Effector memory CD4-positive, alpha-beta T cell (primary cell): ENCODE measurements at places on chromosomes 12 and 14.
A peak's percentile ranks its signal among the peaks of the same experiment; 100 is the strongest.

DNA sequence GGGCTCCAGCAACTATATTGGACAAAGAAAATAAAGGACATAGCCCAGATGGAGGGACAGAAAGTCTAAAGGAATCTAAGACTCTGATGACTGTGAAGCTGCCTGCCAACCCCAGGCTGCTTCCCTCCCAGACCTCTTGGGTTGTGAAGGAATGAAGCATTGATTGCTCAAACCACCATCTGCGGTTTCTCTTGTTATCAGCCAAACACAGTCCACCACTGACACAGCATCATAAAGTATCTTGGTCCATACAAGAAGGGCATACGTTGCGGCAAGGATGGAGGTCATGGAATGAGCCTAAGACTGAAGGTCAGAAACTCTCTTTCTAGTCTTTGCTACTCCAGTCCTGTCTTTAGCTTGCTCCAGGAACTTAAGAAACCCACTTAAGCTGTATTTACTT is 58.5 kb upstream of the PLXNC1 start:
- H3K4me3 ChIP-seq = no peak overlapping the region
- DNase-seq = no peak
- no peaks in the 10 kb centered on the region for H3K36me3 ChIP-seq
- H3K4me1 ChIP-seq = no peaks in the 10 kb centered on the region
- H3K27me3 ChIP-seq = no peaks in the 10 kb centered on the region

DNA sequence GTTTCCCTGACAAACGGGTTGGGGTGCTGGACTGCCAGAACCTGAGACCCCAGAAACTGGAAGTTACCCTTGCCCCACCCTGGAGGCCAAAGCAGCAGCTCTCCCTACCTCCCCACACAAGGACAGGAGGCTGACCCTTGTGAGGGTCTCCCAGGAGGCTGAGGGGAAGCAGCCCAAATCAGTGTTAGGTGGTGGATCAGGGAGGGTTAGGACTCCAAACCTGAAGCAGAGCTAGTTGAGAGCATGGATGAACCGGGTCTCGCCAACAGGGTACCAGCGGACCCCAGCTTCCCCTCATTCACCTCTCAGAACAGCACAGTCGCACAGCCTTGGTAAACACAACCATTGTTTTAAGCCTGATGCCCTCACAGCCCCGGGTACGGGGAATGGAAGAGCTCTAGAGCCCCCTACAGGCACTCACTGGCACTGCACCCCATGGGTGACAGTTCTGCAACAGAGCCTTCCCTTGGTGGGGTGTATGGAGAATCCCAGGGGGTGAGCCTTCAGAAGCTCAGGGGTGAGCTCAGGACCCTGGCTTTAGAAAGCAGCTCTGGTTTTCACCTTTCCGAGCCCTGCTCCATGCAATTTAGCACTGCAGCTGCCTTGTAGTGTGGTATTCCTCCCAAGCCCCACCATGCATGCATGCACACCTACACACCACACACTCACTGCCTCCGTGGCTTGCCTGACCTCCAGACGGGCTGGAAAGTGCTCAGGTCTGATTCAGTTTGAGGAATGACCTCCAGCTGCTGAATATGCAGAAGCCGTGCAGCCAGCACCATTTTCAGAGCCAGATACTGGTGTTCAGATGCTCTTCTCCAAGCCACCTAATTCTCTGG is 11.2 kb downstream of the ESRRB start:
- no peaks in the 10 kb centered on the region for H3K4me1 ChIP-seq
- no peaks in the 10 kb centered on the region for H3K36me3 ChIP-seq
- peaks cover 10% of the 10 kb centered on the region for H3K27me3 ChIP-seq
- H3K4me3 ChIP-seq = no peak overlapping the region
- H3K27ac ChIP-seq = no peak overlapping the region

DNA sequence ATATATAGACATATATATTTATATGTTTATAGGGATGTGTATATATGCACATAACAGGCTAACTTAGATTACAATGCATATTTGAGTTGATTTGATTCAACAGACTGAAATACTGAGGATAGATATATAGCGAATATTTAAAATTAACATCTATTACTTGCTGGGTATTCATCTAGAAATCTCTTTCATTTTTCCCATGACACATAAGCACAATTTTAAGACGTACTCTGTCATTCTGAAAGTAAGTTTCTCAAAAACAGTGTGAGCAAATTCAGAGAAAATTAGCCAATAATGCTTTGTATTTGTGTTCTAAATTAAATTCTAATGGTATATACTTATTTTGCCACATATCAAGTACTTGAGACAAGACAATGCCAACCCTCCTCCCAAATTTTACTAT is 907.5 kb upstream of the MDGA2 start:
- H3K4me1 ChIP-seq = no peaks in the 10 kb centered on the region
- no peak for DNase-seq
- H3K27me3 ChIP-seq = no peaks in the 10 kb centered on the region
- H3K4me3 ChIP-seq = no peak overlapping the region

GRCh38 chr12:105030820-105031807 is 45.0 kb downstream of the NOPCHAP1 start:
- H3K36me3 ChIP-seq = no peaks in the 10 kb centered on the region
- no peak for DNase-seq
- no peak overlapping the region for H3K27ac ChIP-seq
- H3K27me3 ChIP-seq = no peaks in the 10 kb centered on the region
- H3K4me1 ChIP-seq = no peaks in the 10 kb centered on the region

- H3K27ac ChIP-seq = no peak overlapping the region
- H3K27me3 ChIP-seq = no peaks in the 10 kb centered on the region
- H3K36me3 ChIP-seq = no peaks in the 10 kb centered on the region
- H3K4me1 ChIP-seq = no peaks in the 10 kb centered on the region
- H3K4me3 ChIP-seq = no peak overlapping the region
- DNase-seq = no peak
Measured at GRCh38 chr14:54383835-54384234, 13.0 kb upstream of the CDKN3 start.

DNA sequence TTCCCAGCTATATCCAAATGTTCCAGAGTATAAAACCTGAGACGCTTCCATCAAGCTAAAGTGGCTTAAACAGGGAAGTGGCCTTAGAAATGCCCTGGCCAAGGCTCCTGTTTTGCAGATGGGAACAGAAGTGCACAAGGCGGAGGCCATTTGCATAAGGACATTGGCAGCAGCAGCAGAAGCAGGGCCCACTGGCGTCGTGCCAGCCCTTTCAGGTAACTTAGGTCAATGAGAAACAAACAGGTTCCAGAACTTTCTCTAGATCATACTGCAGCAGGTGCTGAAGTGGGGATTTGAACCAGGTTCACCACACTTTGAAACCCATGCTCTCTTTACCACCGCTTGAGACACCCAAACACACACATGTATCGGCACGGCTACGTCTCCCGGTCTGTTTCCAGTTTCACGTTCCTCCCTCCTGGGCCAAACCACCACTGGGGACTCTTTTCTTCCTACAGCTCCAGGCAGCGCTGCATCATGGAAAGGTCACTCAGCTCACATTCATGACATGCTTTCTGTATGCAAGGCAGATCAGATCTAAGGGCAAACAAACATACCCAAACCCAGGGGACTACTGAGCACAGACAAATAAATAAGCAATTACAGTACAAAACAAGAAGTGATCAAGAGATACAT is 46.0 kb upstream of the PLEKHG6 start:
- no peaks in the 10 kb centered on the region for H3K36me3 ChIP-seq
- H3K27me3 ChIP-seq = no peaks in the 10 kb centered on the region
- no peak overlapping the region for H3K27ac ChIP-seq
- no peak for DNase-seq
- H3K4me1 ChIP-seq = no peaks in the 10 kb centered on the region

DNA sequence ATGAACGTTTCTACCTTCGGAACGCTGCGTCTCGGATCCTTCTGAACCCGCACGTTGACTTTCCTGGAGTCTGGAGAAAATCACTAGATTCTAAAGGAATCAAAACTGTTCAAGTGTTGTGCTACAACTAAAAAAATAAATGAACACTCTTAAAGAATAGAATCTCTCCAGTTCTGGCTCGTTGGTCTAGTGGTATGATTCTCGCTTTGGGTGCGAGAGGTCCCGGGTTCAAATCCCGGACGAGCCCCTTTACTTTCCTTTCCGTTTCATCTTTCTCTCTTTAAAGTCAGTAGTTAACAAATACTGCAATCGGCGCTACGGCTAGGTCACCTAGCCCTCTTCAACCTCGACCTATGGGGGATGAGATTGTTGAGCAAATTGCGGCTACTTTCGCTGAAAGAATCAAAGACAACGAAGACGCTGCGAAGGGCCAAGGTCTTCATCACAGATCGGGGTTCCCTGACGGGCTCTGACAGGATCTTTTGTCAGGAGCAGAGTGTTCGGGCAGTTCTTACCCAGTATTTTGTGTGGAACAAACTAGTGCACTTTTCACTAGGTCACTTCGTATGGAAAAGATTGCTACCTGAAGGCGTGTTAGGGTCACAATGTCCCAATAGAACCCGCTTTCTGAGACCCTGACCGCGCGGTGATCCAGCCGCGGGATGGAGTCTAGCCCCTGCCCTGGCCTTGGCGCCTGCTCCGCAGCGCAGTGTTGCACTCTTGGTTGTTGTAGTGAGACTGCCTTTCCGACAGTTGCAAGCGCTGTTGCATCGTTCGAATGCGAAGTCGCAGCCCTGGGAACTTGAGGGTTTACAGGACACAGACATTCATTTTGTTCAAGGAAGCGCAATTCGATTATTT is 8.4 kb downstream of the OR6S1 start:
- peaks cover 9% of the 10 kb centered on the region for H3K4me1 ChIP-seq
- peak overlapping the region; percentile 46 for H3K4me3 ChIP-seq
- peak; percentile 34 for DNase-seq
- no peak overlapping the region for H3K27ac ChIP-seq
- H3K27me3 ChIP-seq = no peaks in the 10 kb centered on the region

DNA sequence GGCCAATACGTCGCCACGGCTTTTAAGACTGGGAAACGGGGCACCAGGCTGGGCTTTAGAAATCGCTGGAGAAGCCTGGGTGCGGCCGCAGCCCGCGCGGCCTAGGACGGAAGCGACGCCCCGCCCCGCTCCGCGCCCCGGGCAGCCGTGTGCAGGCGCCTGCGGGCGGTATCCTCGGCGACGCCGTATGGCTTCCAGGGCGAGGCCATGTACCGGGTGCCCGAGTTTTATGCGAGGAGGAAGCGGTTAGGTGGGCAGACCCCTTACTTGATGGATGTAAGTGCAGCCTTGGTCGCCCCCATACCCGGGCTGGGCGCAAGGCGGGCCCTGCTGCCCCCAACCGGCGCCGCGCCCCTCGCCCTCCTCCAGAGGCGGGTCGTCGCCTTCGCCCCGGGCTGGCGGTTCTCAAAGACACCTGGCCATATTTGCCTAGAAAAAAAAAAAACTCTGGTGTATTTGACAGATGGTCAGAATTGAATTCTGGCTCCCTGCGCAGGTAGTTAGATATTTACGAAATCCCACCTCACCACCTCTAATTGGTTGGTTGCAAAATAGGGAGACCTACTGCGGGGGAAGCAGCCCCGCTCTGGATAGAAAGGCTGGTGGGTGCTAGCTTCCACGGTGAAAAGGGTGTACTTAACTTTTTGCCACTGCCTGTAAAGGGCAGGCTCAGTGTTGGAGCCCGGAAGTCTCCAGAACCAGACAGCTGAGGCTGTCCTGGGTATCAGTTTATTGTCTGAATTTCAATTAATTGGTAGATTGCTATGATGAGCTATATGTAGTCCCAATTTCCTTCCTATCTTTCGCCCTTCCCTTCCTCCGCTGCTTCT is at the start of gene PPP1R36:
Gene PPP1R36, plus strand, starts transcription at position 171 of the 830 bp plus-strand sequence. Its CDS starts 37 bp downstream, at position 208.
- peak within 1 kb of the TSS; percentile 39 for H3K4me3 ChIP-seq
- H3K27ac ChIP-seq = no peak within 1 kb of the TSS
- H3K4me1 ChIP-seq = peaks cover 14% of the 10 kb centered on the region
- no peaks in the 10 kb centered on the region for H3K27me3 ChIP-seq
- no peaks in the 10 kb centered on the region for H3K36me3 ChIP-seq

DNA sequence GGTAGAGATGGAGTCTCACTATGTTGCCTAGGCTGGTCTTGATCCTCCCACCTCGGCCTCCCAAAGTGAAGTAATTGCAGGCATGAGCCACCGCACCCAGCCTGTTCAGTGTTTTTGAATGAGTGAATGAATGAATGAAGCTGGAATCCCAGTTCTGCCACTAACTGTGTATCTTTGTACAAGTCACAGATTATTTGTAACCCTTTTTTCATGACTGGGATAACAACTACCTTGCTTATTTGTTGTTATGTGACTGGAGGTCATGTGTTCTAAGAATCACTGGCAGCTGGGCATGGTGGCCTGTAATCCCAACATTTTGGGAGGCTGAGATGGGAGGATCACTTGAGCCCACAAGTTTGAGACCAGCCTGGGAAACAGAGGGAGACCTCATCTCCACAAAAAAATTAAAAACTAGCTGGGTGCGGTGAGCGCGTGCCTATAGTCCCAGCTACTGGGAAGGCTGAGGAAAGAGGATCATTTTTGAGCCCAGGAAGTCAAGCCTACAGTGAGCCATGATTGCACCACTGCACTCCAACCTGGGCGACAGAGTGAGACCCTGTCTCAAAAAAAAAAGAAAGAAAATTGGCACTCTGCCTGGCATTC is 13.3 kb upstream of the NUMB start:
- H3K4me3 ChIP-seq = no peak overlapping the region
- no peak overlapping the region for H3K27ac ChIP-seq
- DNase-seq = no peak
- H3K27me3 ChIP-seq = no peaks in the 10 kb centered on the region
- H3K36me3 ChIP-seq = no peaks in the 10 kb centered on the region
- H3K4me1 ChIP-seq = no peaks in the 10 kb centered on the region

GRCh38 chr12:124379938-124380754 is 85.3 kb downstream of the RFLNA start:
- H3K27me3 ChIP-seq = no peaks in the 10 kb centered on the region
- H3K27ac ChIP-seq = no peak overlapping the region
- H3K4me1 ChIP-seq = no peaks in the 10 kb centered on the region
- peaks cover 57% of the 10 kb centered on the region for H3K36me3 ChIP-seq
- no peak for DNase-seq
- H3K4me3 ChIP-seq = no peak overlapping the region

GRCh38 chr12:104827587-104827986 is 130.5 kb downstream of the SLC41A2 start:
- no peaks in the 10 kb centered on the region for H3K36me3 ChIP-seq
- H3K27me3 ChIP-seq = no peaks in the 10 kb centered on the region
- DNase-seq = no peak
- H3K27ac ChIP-seq = no peak overlapping the region

GRCh38 chr12:21583587-21583986 is 21.1 kb downstream of the GYS2 start:
- no peaks in the 10 kb centered on the region for H3K4me1 ChIP-seq
- no peaks in the 10 kb centered on the region for H3K36me3 ChIP-seq
- H3K27ac ChIP-seq = no peak overlapping the region
- no peaks in the 10 kb centered on the region for H3K27me3 ChIP-seq

DNA sequence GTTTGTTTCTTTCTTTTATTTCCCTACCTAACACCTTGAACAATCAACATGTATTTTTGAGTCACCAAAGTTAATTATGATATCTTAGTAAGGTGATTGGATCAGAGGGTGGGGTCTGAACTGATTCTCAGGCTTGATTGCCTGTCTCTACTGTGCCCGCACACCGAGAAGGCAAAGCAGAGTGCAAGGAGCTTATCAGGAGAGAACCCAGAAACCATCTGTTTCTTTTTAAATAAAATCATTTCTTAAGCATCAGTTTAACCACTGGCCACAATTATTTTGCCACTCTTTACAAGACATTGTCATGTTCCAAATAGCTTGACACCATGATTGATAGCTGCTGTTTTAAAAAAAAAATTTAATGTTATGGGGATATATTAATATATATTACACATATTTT is 3.1 kb downstream of the GARIN2 start:
- H3K36me3 ChIP-seq = no peaks in the 10 kb centered on the region
- H3K4me1 ChIP-seq = peaks cover 4% of the 10 kb centered on the region
- DNase-seq = no peak
- no peak overlapping the region for H3K4me3 ChIP-seq
- H3K27ac ChIP-seq = no peak overlapping the region

GRCh38 chr12:63404611-63405010 is 253.6 kb upstream of the AVPR1A start:
- no peak overlapping the region for H3K4me3 ChIP-seq
- no peak for DNase-seq
- no peak overlapping the region for H3K27ac ChIP-seq
- H3K36me3 ChIP-seq = no peaks in the 10 kb centered on the region
- no peaks in the 10 kb centered on the region for H3K4me1 ChIP-seq
- no peaks in the 10 kb centered on the region for H3K27me3 ChIP-seq
